Stimulated activated CD4-positive, alpha-beta T cell treated with anti-CD3 and anti-CD28 coated beads, Interleukin-4, amount 100 ng/mL, for 4 hours (primary cell): ENCODE measurements at places on chromosomes 5 and 9.

DNA sequence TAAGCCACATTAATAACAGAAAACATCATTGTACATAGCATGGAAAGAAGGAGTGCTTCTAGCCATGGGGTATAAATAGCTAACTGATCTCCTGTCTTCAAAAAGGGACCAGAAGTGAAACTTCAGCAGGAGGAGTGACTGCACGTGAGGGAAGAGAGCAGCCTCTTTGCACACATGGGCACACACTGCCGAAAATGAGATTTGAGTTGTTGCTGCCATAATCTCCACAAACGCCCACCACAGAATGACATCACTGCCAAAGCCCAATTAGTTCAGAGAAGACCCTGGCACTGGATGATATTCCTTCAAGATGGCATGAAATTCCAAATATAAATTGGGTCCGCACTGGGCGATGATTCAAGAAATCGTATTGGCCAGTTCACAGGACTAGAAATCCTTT lies 238.9 kb upstream of the NR4A3 start:
- DNase-seq = no peak

- no peak for DNase-seq
Measured at GRCh38 chr5:152004095-152004494, 79.4 kb upstream of the GLRA1 start.

- DNase-seq = no peak
Measured at GRCh38 chr9:107933097-107933496, 443.5 kb upstream of the KLF4 start.

DNA sequence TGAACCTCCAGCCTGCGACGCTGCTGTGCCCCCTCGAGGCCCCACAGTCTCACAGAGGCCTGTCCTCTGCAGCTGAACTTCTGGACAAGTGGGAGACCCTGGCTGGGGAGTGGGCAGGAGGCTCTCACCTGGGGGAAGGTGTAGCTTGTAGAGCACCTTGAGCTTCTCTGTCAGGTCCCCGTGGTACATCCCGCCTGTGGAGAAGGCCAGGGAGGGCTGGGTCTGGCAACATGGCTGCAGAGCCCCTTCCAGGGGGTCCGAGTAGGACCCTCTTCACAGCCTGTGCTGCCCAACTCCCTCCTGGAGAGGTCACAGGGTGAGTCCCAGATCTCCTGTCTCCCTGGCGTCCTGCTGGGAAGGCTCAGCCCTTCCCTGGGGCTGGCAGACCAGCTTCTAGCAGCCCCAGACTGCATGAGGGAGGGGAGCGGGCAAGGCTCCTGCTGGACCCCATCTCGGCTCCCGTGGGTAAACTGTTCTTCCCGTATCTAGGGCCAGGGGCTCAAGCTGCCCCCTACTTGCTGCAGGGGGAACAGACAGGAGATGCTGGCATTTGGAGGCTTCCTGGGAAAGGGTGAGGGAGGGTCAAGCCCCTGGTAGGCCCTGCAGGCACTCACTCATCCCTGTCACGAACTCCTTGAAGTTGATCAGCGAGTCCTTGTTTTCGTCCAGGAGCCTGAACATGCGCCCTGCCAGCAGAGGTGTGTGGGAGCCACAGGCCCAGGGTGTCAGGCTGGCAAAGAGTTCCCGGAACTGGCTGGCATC lies 11.2 kb upstream of the MRNIP start:
- DNase-seq = no peak

DNA sequence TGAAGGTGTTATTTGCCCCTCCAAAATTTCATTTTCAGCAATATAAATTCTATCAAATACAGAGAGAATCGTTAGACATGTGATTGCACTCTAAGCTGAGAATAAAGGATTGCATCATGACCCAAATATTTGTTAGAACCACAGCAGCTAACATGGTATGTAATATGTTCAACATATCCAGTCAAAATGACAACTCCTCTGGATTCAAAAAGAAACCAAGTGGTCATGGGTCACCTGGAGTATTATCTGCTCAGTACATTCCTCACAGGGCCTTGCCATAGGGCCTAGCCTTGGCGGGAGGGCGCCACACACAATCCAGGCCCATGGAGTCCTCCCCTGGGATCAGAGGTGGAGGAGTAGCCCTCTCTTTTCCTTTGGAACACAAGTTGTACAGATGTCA lies 179.2 kb downstream of the HSD17B3 start:
- DNase-seq = no peak

GRCh38 chr5:142727735-142728047 lies 41.8 kb upstream of the FGF1 start:
- no peak for DNase-seq

- DNase-seq = no peak
Measured at GRCh38 chr9:96021551-96022444, 146.3 kb downstream of the ERCC6L2 start.

DNA sequence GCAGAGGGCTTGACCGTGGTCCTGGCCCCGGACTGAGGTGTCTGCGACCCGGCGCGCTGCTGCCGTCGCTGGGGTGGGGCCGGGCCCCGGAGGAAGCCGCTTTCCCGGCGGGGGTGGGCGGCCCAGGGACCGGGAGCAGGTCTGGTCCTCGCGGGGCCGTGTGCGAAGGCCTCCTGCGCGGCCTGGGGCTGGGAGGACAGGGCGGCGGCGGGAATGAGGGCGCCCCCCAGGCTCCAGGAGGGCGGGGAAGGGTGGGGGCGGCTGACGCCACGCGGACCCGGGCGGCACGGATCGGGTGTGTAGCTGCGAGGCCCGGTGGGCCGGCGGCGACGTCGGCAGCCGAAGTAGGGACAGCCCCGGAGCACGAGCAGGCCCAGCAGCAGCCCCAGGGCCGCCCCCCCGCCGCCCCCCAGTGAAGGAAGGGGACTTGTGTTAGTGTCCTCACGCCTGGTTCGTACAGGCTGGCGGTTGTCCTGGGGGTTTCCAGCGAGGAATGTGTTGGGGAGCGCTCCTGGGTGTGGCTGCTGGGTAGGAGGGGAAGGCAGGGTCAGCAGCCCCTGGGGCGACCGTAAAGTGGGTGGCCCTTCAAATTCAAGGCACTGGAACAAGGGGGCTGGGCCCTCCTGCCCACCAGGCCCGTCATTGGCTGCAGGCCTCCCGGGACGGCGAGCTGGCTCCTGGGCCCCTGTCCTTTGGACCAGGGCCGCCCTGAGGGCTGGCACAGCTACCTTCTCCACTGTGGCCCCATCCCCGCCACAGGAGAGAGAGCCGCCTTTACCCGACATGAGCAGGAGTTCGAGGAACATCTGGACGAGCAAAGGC lies 597 bp upstream of the TMEM250 start:
- no peak for DNase-seq

GRCh38 chr5:96432216-96433065 lies 607 bp downstream of the PCSK1 start:
- no peak for DNase-seq

DNA sequence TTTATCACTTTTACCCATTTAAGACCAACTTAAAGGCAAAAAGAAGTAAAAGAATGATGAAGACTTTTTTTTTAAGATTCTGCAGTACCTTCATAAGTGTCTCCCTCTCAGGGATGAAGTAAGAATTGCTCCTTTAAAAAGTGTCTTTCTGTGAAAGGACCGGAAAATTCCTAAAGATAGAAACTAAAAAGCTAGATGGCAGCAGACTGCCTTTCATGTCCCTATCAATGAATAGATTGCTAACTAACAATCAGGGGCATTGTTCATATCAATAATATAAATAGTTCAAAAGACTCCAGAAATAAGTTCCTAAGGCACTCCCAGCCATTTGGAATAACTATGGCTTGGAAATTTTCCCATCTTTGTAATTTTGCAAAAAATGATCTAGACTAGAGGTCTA lies 558.0 kb downstream of the PDE4D start:
- DNase-seq = no peak

- no peak for DNase-seq
Measured at GRCh38 chr9:70049672-70050271, 6.1 kb downstream of the MAMDC2 start.

GRCh38 chr9:99820685-99821395 lies 845 bp upstream of the NR4A3 start:
- peak; percentile 31 for DNase-seq
